ENCODE measurements at places on chromosomes 3 and 15. TPM values are rescaled to one million over a fixed set of nuclear protein-coding genes. Genes with fewer than 3 reads are reported as not detected.

Gene IL1RAP
- 14.6 TPM for total RNA-seq

Gene FETUB
- not detected for total RNA-seq

Gene IL17RC
- total RNA-seq: 47.9 TPM

Gene SERPINI2
- not detected for total RNA-seq

Gene OXTR
- total RNA-seq: 6.1 TPM

Gene RLBP1
- not detected for total RNA-seq

Gene SAMMSON
- total RNA-seq: not detected

Gene GPR156
- 0.90 TPM for total RNA-seq

Gene UCN2
- 0.54 TPM for total RNA-seq

Gene TRH
- 2.5 TPM for total RNA-seq

Gene FOXP1
- total RNA-seq: 43.3 TPM

DNA sequence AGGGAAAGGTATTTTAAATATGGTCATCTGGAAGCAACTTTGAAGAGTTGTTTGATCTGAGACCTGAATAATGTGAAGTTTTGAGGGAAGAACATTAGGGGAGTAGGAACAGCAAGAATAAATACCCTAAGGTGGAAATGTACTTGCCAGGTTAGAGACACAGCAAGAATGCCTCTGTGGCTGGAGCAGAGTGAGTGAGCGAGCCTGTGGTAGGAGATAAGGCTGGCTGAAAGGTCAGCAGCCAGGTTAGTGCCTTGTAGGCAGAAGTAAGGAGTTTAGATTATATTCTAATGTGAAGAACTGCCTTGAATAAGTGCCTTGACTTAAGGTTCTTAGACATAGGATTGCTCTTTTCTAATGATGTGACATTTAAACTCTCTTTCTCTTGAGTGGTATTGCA is 18.3 kb downstream of the LRRC49 start:
- no peak for DNase-seq

DNA sequence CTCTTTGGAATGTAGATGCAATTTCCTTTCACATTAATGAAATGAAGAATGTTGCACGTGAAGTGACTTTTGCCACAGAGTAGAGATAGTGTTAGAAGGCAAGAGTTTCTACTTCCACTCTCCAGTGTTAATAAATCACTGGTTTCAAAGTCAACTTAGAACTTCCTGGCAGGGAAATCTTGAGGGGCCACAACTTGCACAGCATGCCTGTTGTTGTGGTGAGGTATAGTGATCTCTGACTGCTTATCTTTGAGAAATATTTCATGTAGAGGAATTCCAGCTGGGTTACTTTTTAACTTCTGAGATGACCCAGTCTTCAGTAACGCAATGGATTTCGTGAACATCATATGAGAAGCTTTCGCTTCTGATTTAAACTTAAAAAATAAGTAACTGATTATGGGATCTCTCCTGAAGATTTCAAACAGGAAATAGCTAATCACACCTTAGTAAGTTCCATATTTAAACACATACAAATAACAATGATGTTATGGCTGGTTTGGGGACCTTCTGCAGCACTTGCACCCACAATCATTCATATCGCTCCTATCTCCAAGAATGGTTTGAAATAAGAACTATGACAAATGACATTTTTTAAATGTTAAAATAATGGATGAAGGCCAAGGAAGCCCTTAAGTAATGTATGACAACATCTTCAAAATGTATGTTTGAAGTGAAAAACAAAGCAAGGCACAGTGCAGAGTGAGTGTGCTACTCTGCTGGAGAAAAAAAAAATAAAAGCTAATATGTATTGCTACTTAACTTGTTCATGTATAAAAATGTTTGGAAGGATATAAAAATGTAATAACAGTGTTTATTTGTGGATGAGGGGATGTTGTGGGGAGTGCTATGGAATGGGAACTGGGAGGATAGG is 726.5 kb upstream of the NECTIN3 start:
- DNase-seq: peak; percentile 63

DNA sequence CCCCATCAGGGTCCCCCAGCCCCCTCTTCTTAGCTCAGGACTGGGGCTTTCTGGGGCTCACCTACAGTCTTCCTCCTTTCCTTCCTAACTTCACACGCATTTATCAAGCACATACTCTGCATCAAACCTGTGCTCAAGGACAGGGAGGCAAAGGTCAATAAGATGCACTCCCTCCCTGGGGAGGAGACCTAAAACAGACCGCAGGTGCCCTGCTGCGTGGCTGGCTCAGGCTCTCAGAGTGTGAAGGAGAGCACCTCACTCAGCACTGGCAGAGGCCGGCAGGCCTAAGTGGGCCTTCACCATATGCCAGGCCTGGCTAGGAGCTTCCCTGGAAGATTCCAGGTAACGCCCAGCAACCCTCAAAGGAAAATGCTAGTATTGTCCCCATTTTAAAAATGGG is 16.5 kb downstream of the LIPC start:
- DNase-seq: no peak

DNA sequence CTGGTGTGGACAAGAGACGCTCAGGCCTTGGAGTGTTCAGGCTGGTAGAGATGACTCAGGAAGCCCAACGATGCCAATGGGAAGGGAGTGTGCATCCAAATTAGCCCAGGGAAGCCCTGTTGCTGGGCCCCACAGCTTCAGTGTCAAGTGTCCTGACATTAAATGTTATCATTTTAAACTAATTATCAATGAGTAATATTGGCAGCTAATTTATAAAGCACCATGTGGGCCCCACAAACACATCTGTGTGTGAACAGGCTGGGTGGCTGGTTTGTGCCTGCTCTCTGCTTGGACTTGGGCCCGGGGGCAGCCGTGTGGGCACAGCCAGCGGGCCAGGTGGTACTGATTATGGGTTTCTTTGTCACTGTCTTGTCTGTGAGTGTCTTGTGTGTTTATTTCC is 15.0 kb downstream of the FBLN2 start:
- no peak for DNase-seq

- no peak for DNase-seq
These were observed 13.1 kb downstream of the AP3S2 start for GRCh38 chr15:89880727-89881126.

DNA sequence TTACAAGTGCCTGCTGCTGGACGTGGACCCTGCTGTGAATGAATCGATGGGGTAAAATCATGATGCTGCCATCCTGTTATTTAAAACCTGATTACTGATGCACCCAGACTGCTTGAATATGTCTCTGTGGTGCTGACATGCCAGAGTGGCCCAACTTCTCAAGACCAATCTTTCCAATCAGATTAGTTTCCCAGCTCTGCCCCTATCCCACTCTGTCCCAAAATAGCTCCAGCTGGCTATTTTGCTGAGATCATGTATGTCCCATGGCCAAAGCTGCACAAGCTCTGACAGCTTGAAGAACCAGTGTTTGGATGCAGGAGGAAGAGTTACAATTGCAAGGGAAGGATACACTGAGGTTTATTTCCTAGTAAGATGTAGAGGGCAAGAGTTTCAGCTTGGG is 153.6 kb downstream of the TMEM108 start:
- DNase-seq: no peak

- no peak for DNase-seq
These were observed 9.0 kb downstream of the TGM4 start for GRCh38 chr3:44883213-44883955.

- DNase-seq: no peak
These were observed 56.0 kb upstream of the HACD2 start for GRCh38 chr3:123640740-123641462.

DNA sequence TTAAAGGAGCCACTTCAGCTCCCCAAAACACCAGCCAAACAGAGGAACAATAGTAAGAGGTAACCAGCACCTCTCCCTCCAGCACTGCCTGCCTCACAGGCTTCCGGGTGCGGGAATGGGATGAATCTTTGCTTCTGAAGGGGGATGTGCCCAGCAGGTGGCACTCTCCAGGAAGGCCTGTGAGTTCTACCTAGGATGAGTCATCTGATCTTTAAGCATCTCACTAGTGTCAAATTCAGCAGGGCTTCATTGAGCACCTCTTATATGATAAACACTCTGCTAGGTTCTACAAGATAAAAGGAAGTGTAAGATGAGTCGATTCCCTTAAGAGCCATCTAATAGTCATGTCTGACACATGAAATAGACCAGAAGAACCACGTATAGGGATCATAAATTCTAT is 237.4 kb upstream of the UMPS start:
- peak; percentile 9 for DNase-seq

GRCh38 chr3:7400360-7400759 is 539.4 kb downstream of the GRM7 start:
- DNase-seq: no peak

GRCh38 chr15:77822631-77823230 is 190.0 kb upstream of the LINGO1 start:
- no peak for DNase-seq

GRCh38 chr3:173275740-173276139 is 121.8 kb upstream of the NLGN1 start:
- no peak for DNase-seq

GRCh38 chr15:40917585-40917984 is 11.6 kb upstream of the DLL4 start:
- no peak for DNase-seq

DNA sequence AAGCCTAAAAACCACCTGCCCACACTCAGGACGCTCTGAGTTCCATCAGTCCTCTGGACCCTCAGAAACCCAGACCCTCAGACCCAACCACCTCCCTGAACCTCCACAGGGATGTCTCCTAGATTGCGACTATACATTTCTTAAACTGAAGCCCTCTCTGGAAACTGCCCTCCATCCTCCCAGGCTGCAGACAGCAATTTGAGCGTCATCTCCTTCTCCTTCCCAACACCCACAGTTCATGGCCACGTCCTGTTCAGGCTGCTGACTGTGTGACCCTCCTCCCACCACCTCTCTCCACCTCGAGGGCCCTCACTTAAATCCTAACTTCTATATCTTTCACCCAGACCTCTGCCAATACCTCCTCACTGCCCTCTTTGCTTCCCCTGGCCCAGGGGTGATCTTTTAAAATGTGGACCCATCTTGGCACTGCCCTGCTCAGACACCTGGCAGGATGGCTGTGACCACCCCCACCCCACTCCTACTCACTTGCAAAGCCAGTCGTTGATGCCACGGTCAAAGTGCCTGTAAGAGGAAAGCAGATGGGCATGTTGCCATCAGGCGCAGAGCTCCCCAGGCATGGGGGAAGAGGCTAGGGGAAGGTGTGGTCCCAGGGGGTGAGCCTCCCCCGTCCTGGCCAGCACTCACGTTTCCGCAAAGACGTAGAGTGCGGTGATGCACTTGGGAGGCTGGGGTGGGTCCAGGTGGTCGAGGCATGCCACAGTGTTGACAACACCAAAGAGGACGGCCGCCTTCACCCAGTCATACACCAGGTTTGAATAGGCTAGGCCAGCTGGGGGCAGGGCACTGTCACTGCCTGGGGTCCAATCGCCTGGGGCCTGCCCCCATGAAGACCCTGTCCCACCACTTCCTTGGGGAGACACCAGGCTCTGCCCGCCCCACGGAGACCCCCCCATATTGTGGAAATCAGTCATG is 6.0 kb downstream of the HHATL start:
- DNase-seq: no peak

GRCh38 chr15:86676002-86676401 is 596.3 kb downstream of the AGBL1 start:
- DNase-seq: no peak

GRCh38 chr3:51894391-51894790 is 8.8 kb downstream of the IQCF1 start:
- DNase-seq: no peak

- DNase-seq: peak; percentile 47
These were observed 24.1 kb upstream of the MRPL3 start for GRCh38 chr3:131526801-131527347.

DNA sequence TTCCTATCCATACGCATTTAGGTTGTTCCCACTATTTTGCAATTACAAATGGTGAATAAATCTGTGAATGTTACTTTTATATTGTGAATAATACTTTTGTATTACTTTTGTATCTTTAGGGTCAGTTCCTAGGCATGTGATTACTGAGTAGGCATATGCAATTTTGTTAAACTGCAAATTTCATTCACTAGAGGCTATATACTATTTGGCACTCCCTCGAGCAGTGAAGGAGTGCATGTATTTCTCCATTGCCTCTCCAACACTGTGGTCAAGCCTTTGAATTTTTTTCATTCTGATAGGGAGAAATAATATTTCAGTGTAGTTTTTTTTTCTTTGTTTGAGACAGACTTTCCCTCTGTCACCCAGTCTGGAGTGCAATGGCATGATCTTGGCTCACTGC is 8.4 kb upstream of the CMTM6 start:
- no peak for DNase-seq

GRCh38 chr15:62444104-62445022 is 279.3 kb upstream of the C2CD4B start:
- DNase-seq: peak; percentile 98
